ENCODE measurements at places on chromosomes 6 and 20.

DNA sequence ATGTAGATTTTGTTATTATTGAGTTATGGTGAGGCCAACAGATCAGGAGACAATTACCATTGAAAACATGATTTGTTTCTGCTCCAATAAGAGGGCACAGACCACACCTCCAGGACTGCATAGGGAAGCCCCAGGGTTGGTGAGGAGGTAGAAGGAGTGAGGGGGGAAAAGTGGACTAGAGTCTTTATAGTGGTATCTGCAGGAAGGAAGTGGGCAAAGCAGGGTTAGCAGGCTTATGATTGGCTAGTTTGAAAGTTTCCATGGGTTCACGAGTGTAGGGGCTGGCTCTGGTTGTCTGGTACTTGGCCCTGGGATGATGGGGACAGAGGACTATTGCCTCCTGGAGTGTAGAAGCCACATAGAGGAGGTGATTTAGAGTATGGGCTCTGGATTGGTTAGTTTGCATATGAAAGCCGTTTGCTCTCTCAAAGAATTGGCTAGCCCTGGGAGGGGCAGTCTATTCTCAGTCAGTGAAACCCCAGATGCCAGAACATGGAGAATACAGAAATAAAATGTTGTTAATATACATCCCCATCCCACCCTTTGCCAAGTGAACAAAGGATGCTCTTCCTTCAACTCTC lies 156.6 kb downstream of the KLHL32 start:
- DNase-seq, result no peak

- DNase-seq, result no peak
Measured at GRCh38 chr6:130158056-130158455, 64.7 kb downstream of the SAMD3 start.

DNA sequence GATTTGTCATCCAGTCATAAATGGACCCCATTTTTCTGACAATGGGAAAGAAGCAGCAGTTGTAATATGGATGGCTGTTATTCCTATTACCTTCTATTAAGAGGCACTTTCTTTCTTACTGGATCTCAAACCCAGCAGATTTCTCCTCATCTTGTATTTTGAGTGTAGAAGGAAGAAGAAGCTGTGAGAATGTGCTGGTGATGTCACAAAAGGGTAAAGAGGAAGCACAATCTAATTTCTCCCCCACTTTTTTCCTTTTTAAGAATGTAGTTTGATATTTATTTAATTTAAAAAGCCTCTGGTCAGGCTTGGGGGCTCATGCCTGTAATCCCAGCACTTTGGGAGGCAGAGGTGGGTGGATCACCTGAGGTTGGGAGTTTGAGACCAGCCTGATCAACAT lies 100.0 kb upstream of the JARID2 start:
- no peak for DNase-seq

DNA sequence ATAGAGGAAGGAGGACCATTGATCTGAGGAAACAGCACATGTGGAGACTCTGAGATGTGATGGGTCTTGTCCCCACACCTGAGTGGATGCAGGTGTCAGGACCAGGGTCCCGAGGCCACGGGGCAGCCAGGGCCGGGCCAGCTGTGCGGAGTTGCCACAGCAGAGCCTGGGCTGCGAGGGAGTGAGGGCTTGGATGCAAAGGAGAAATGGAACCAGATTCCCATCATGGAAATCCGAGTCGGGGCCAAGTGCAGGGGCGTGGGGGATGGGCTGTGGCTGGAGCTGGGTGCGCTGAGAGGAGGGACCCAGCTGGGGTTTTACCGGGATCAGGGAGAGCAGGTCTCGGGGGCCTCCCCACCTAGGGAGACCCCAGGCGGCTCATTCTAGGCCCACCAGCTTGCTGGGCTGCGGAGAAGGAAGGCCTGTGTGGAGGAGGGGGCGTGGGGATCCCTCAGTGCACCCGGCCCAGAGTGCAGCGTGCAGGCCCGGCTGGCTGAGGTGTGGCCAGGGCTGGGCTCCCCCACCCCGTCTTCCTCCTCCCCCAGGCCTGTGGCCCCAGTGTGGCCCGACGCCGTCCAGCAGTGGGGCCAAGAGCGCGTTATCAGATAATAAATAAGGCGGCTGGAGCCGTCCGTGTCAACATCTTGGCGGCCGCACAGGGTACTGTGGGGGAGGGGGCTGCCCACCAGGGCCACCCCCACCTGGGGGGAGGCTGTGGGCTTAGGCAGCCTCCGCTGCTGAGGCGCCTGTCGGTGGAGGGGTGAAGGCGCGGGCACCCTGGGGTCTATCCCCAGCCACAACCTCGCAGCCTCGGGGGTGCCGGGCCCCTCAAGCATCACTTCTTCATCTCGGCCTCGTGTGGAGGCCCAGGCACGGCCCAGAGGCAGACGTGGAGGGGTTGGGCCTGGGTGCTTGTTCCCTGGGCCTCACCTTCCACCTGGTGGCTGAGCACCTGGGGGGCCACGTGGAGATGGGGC lies 17.2 kb downstream of the GATA5 start:
- DNase-seq, result no peak

DNA sequence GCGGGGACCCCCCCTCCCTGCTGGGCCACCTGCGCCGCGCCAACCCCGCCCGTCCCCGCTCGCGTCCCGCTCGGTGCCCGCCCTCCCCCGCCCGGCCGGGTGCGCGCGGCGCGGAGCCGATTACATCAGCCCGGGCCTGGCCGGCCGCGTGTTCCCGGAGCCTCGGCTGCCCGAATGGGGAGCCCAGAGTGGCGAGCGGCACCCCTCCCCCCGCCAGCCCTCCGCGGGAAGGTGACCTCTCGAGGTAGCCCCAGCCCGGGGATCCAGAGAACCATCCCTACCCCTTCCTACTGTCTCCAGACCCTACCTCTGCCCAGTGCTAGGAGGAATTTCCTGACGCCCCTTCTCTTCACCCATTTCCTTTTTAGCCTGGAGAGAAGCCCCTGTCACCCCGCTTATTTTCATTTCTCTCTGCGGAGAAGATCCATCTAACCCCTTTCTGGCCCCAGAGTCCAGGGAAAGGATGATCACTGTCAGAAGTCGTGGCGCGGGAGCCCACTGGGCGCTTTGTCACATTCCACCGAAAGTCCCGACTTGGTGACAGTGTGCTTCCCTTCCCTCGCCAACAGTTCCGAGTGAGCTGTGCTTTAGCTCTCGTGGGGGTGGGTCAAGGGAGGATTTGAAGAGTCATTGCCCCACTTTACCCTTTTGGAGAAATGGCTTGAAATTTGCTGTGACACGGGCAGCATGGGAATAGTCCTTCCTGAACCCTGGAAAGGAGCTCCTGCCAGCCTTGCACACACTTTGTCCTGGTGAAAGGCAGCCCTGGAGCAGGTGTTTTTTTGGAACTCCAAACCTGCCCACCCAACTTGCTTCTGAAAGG lies 2.1 kb downstream of the VEGFA start:
- peak; percentile 19 for DNase-seq

- no peak for DNase-seq
Measured at GRCh38 chr6:2784061-2784460, 18.9 kb downstream of the WRNIP1 start.
